ENCODE measurements at places on chromosomes 6 and 20.

DNA sequence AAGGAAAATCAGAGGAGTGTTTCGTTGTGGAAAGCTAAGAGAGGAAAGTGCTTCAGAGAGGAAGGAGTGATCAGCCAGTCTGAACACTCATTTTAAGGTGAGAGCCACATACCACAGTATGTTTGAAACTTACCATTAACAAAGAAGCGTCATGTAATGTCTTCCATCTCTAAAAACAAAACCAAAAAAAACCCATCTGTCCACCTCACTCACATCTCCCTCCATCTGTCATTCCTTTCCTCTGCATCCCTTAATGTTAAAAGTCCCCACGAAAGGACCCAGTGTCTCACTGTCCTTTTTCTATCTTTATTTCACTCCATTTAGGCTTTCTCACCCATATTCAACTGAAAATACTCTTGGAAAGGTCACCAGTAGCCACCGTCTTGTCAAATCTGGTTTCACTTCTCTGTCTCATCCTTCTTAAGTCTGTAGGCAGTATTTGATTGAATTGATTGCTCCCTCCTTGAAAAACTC, 59.4 kb upstream of the GNRH2 start:
- DNase-seq, result no peak

DNA sequence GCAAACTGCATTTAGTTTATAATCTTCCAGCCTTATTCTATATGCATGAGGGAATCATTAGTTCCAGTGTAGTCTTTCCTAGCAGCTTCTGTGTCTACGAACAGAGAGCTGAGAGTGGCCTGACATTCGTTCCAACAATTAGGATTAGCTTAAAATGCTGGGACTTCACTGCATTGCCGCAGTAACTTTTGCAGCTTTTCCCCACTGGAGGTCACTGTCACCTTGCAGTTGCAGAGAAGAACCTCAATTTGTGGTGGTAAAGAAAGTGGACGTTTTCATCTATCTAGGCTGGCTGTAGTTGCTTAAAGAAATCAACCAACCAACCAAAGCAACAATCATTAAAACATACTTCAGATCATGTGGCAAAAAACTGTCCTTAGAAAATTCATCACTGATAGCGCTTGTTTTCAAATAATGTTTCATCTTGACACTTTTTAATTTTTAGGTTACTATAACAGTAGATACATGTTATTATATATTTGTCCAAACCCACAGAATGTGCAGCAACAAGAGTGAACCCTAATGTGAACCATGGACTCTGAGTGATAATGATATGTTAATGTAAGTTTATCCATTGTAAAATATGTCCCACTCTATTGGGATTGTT, 12.2 kb downstream of the MYLK4 start:
- no peak for DNase-seq

- DNase-seq, result no peak
Observed at GRCh38 chr20:5146099-5146668, 19.4 kb downstream of the CDS2 start.

DNA sequence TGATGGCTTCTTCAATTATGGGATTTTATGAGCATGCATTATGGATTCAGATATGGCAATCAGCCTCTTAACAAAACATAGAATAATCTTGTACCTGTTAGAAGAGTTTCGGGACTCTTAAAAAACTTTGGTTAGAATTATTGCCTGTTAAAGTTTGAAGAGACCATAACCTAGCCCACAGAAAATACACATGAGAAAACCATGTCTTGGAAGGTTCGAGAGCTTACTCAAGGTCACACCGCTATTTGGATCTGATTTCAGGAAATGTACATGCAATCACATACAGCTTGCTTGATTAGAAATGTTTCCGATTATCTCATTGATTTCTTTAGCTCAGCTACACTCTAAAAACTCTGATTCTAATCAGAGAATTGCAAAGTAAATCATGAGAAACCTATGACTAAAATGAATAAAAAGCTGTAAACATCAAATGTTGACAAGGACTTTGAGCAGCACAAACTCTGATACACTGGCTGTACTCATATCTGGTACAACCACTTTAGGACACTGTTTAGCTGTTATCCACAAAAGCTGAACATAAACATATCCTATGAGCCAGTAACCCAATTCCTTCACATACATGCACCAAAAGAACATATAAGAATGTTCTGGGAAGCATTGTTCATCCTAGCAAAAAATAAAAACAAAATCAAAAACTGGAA, 16.3 kb downstream of the STX7 start:
- no peak for DNase-seq

DNA sequence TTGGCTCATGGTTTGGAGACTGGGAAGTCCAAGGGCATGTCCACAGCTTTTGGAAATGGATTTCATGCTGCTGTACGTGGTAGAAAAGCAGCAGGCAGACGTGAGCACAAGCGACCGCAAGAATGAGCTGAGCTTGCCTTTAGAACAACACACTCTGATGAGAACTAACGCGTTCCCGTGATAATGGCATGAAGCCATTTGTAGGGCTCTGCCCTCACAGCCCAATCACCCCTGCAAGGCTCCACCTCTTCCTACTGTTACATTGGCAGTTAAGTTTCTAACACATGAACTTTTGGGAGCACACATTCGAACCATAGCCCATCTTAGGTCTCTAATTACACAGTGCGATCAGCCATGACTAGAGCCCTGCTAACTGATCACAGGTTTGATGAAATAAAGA, 107.5 kb upstream of the TMEM170B start:
- DNase-seq, result no peak

DNA sequence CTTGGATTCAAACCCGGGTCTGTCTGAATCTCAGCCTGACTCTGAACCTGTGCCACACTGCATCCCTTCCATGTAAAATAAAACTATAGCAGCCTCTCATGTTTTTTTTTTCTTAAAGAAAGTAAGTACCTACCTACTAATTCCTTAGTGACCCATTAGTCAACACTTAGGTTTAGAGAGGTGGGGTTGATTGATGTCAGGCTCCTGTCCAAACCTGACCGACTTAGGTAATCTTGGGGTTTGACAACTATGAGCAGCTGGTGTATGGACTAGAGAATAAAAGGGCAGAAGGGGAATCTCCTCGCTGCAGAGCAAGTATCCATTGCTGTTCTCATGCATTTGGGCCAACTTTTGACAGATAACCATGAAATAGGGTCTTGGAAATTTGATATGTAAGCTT, 6.5 kb downstream of the NKAIN2 start:
- no peak for DNase-seq

- no peak for DNase-seq
Observed at GRCh38 chr6:168715643-168716481, 274.9 kb downstream of the SMOC2 start.

DNA sequence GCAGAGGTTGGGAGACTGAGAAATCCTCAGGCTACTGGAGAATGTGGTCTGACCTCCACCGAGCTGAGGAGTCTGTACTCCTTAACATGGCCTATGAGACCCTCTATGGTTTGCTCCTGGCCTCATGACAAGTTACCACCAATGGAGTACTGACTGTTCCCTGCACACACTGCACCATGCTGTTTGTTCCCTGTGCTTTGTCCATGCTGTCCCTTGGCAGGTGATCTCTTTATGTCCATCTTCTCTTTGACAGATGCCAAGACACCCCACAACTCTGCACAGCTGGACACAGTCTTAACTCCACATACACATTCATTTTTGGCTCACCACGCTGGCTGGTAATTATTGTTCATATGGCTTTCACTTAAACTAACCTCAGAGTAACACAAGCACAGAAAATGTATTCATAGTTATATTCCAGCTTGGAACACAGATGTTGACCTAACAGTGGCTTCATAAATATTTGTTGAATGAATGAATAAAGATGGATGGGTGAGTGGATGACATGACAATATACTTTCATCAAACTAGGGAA, 258.0 kb downstream of the ATXN1 start:
- DNase-seq, result no peak

- no peak for DNase-seq
Observed at GRCh38 chr6:29887819-29888776, 54.2 kb upstream of the HLA-A start.

DNA sequence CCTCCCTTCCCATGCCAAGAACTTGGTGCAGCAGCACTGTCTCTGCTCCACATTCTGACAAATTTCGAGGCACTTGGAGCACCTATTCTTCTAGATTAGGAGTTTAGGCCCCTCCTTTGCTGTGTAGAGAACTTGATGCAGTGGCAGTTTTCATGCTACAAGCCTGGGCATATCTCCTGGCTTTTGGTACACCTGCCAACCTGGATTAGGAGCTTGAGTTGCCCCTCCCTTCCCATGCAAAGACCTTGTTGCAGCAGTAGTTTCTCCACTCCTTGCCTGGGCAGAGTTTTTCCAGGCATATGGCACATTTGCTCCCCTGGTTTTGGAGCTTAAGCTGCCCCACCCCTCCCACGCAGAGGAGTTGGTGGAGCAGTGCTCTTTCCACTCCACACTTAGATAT, 956.1 kb downstream of the EYS start:
- no peak for DNase-seq

- no peak for DNase-seq
Observed at GRCh38 chr20:48262466-48262865, 477.2 kb upstream of the SULF2 start.

GRCh38 chr6:110815411-110816409, at the start of gene CDK19:
TSS of gene CDK19 (minus strand) at chr6:110815469. CDS start at chr6:110815136, 333 bp downstream.
- DNase-seq, result peak; percentile 99

GRCh38 chr6:11222385-11223277, 9.8 kb downstream of the NEDD9 start:
- no peak for DNase-seq

- no peak for DNase-seq
Observed at GRCh38 chr6:140897804-140898573, 1234.7 kb upstream of the GJE1 start.

GRCh38 chr20:47118206-47118605, 223.6 kb downstream of the EYA2 start:
- no peak for DNase-seq

DNA sequence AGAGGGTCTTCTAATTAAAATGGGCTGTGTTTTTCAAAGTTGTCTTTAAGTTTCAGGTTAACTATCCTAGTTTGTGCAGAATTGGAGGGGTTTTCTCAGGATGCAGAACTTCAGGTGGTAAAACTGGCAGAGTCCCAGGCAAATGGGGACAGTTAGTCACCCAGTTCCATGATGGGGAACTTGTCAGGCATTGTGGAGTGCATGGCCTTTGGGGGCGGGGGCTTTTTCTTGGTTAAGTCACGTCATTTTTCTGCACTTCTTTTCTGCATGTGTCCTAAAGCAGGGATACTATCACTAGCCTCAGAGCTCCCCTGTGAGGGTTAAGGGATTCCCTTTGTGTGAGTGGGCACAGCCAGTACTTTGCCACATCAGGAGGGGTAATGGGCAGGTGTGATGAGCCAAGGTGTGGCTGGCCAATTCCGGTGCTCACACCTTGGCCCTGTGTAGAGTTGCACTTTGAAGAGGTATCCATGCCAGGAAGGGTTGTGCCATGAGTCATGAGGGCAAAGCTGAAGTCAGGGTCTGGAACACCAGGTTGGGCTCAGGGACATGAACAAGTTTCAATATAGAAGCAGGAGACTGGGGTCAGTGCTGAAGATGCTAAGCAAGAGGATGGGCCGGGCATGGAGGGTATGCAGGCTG, 126.0 kb upstream of the RREB1 start:
- DNase-seq, result no peak

- DNase-seq, result no peak
Observed at GRCh38 chr6:78909391-78909790, 42.0 kb downstream of the IRAK1BP1 start.

DNA sequence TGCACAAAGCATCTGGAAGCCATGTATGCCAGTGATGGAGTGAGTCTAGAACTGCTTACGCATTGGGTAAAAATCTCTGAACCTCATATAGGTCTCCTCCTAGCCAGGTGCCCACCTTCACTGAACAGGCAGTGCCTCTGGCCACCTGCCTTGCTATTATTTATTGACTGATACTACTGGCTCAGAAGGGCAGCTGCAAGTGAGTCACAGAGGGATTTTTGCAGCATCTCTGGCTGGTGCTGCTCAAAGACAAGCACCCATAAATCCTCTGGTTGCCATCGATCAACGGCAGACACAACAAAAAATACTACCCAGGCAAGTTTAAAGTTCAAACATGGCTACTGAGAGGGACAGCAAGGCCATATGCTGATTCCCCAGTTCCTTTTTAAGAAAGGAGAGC, 279.4 kb downstream of the UBE3D start:
- no peak for DNase-seq

DNA sequence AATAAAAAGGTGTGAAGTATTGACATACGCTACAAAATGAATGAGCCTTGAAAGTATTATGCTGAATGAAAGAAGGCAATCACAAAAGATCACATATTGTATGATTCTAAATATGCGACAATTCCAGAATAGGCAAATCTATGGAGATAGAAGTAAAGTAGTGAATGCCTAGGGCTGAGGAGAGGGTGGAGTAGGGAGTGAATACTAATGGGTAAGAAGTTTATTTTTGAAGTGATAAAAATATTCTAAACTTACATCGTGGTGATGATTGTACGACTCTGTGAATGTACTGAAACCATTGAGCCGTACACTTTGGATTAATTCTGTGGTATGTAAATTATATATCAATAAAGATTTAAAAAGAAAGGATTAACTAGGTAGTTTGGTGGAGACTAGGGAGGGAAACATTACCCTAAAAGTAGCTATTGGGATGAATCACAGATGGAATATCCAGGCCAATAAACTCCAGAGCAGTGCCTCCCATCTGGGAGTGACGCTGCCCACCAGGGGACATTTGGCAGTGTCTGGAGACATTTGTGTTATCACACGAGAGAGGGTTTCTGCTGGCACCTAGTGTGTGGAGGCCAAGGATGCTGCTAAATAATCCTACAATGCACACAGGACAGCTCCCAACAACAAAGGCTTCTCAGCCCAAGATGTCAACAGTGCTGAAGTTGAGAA, 214.2 kb upstream of the PCSK2 start:
- no peak for DNase-seq

- DNase-seq, result no peak
Observed at GRCh38 chr6:155154158-155154830, 109.5 kb upstream of the CLDN20 start.

DNA sequence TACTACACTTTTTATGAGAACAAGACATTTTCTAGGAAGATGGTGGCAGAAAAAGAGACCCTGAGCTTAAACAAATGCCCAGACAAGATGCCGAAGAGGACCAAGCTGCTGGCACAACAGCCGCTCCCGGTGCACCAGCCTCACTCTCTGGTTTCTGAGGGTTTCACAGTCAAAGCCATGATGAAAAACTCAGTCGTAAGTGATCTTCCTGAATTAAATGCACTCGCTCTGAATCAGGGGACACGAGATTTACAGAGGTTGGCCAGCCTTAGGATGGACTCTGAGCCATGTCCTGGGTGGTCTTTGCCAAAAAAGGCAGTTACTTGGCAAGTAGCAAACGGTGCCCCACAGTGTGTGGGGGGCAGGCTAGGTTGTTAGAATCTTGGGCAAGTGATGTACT, 423 bp downstream of the PACRG start:
- no peak for DNase-seq

GRCh38 chr20:21101932-21102575, 4.1 kb downstream of the LINC00237 start:
- DNase-seq, result no peak
